ENCODE measurements at places on chromosomes 16 and 17.

GRCh38 chr16:88493879-88494278 is 40.8 kb downstream of the ZFPM1 start:
- no peak for DNase-seq

- DNase-seq = no peak
Measured at GRCh38 chr17:3005696-3006095, 57.7 kb downstream of the OR1D5 start.

DNA sequence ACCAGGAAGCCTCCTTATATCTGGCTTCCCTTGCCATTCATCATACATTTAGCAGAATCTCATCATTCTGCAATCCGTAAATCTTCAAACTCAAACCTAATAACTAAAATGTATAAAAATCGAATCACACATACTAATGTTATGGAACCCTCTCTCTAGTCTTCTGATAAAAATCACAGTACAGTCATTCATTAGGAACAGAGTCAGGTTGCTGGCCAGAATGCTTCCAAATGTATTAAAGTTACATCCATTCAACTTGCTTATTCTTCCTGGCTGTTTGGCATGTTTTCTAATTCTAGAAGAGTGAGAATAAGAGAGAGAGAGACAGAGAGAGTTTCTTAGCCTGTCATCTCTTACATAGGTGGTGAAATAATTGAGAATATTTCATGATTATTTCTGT is 16.5 kb upstream of the RASL10B start:
- DNase-seq = no peak

DNA sequence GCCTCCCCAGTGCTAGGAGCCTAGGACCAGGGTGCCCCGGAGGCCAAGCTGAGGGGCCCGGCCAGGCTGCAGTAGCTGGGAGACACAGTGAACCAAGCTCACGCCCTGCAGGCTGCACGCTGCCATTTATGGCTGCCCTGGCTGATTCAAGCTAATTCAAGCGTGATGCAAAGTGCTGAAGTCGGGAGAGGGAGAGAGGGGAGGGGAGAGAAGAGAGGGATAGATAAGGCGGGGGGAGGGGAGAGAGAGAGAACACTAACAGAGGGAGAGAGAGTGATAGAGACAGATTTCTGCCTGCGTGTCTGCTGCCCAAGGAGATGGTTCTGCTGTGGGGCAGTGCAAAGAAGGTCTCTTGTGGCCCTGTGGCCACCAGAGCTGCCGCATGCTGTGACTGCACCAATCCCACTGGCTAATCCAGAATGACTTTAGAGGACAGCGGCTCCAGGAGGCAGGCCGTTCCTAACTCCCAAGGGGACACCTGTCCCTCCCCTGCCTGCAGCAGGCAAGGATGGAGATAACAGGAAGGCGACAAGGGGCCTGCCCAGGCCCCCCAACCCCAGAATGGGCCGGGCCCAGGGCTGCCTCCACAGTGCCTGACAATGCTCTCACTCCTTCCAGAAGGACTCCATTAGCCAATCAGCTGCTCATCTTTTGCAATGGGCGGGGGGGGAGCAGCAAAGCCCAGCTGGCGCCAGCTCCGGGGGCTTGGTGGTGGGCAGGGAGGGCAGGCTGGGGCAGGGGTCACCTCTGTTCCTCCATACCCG is 12.9 kb downstream of the MXRA7 start:
- no peak for DNase-seq

DNA sequence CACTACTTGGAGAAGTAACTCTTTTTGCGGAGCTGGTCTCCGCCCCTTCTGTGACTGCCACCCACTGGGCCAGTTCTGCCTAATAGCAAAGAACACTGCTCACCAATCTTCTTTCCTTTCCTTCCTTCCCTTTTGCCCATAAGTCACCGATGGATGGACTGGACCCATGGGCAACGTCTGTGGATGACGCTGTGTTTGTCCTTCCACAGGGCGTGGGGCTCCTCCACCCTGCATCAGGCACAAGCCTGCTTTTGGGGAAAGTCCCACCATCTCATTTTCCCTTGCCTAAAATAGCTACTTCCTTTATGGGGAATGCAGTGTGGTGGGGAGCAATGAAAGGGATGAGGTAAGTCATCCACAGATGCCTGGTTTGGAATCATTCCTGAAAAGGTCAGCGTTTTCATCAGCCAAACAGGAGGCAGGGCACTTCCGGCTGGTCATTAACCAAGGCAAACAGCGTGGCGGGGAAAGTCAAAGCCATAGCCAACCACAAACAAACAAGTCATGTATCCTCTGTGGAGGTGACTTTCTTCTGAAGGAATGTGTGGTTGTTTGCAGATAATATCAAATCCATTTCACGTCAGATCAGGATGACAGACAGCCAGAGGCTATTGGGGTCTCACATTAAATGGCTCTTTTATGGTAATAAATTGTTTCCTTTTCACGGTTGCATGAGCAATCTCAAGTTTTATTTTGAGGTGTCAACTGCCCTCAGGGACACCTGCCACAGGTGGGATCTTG is 30.7 kb upstream of the MED9 start:
- peak; percentile 39 for DNase-seq

DNA sequence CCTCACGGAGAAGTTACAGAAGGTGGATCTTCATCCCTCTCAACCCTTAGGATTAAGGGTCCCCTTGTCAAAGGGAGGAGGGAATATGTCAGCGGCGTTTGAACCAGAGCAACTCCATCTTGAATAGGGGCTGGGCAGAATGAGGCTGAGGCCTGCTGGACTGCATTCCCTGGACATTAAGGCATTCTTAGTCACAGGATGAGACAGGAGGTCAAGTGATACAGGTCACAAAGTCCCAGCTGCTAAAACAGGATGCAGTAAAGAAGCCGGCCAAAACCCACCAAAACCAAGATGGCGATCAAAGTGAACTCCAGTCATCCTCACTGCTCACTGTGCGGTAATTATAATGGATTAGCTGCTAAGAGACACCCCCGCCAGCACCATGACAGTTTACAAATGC is 36.7 kb downstream of the RBFOX3 start:
- DNase-seq = no peak

DNA sequence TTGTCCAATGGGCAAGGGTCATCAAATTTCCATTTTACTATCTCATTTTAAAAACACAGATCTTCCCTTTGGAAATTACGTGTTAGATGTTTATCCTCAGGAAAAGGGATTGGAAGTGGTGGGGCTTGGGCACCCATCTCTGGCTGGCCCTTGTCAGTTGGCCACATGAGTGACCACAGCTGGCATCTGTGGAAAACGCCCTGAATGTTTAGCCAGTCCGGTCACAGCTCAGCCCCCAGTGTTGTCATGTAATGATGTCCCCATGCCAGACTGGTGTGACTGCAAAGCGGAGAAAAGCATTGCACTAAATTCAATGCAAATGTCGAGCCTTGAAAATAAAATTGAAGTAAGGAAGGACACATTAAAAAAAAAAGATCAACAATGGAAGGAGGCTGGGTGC is 53.0 kb downstream of the TMC6 start:
- DNase-seq = no peak

GRCh38 chr16:89917773-89918452 is 749 bp upstream of the MC1R start:
- DNase-seq = peak; percentile 94

DNA sequence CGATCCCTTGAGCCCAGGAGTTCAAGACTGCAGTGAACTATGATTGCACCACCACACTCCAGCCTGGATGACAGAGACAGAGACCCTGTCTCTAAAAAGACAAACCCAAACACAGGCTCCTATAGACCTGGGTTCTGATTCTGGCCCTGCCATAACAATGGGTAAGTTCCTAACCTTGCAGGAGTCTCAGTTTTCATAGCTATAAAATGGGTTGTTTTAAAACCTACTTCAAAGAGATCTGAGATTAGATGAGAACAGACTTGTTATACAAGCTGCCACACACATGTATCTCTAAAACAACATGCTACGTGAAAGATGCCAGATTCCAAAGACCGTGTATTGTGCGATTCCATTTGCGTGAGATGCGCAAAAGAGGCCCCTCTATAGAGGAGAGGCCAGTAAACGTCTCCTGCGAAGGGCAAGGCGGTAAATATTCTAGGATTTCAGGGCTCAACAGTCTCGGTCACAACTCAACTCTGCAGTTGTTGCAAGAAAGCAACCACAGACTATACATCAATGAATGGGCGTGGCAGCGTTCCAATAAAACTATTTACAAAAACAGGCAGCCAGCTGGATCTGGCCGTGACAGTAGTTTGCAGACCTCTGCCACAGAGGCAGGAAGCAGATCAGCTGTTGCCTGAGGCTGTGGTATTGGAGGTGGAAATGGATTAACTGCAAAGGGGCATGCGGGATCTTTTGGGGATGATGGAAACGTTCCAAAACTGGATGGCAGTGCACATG is 5.9 kb downstream of the CORO7 start:
- DNase-seq = no peak

DNA sequence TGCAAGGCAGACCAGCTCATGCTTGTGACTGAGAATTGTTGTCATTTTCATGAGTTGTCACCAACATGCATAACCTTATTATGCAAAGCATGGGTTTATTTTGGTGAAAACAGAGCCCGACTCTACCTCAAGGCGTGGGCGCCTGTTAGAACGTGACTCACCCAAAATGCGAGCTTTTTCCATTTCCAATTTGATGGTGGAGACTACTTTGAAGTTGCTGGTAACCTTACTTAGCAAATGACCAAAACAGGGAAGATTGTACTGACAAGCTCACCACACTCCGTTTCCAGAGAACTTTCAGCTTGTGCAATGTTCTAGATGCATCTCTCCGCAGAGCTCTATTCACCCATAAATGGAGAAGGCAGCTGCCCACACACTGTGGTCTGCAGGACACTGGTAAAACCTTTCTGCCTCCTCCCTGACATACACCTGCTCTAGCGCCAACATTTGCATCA is 284.5 kb downstream of the MAF start:
- DNase-seq = no peak

GRCh38 chr16:5845046-5845445 is 747.5 kb upstream of the EEF2KMT start:
- no peak for DNase-seq

DNA sequence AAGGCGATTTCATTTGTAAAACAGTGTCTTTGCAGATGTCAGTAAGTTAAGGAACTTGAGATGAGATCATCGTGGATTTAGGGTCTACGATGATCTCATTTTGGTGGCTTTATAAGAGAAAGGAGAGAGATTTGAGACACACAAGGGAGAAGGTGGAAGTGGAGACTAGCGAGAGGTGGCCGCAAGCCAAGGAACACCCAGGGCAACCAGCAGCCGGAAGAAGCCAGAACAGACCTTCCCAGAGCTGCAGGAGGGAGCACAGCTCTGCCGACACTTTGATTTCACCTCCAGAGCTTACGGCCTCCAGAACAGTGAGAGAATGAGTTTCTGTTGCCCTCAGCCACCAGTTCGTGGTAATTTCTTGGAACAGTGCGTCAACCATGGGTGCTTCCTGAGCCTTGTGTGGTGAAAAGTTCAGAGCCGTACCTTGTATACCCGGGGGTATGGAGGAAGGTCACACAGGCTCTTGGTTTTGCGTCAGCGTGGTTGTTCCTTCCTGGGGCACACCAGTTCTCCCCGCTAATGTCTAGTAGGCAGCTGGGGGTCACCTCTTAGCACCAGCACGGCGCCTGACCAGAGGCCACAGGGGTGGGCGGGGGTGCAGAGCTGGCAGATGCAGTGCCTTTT is 12.9 kb upstream of the SEC14L1 start:
- DNase-seq = no peak

GRCh38 chr16:35752012-35752772 is 2292.8 kb downstream of the TP53TG3F start:
- DNase-seq = no peak

DNA sequence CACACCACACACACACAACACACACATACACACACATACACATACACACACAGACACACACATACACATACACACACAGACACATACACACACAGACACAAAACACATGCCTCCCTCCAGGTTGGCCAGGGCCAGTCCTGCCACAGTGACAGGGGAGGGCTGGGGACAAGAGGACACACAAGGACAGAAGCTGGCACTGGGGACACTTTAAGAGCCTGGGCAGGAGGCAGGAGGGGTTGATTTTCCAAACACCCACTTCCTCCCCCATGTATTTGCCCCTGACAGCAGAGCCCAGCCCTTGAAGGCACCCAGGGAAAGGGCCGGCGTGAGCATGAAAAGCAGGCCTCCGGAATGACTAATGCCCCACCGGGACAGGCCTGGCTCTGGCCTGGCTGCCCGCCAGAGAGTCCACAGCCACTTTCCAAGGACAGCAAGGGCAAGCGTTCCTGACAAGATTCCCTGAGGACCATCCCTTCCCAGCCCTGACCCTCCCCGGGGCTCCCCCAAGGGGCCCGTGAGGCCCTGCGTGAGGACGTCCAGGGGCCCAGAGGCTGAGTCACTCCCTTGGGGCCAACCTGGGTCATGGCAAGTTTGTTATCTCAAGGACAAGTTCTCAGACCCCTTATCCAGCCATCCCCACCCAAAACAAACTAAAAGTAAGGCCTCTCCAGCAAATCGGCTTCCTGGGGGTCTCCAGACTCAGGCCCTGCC is 235.6 kb downstream of the ZNF423 start:
- DNase-seq = peak; percentile 28

- DNase-seq = no peak
Measured at GRCh38 chr17:21269394-21269793, 15.1 kb upstream of the MAP2K3 start.

DNA sequence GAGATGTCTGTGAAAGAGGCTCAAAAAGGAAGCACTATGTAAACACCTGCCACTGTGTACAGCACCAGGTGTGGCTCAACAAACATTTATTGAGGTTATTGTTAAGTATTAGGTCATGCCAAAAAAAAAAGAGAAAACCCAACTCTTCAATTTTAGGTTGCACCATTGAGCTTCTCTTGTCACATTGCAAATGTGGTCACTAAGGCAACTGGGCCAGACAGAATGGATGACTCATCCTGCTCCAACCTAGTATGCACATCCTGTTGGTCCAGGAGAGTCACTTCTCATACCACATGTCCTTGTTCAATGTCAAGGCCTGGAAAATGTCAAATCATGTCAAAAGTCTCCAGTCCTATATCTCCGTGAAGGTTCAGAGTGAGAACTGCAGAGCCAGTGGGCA is 25.0 kb downstream of the HOXB1 start:
- no peak for DNase-seq

DNA sequence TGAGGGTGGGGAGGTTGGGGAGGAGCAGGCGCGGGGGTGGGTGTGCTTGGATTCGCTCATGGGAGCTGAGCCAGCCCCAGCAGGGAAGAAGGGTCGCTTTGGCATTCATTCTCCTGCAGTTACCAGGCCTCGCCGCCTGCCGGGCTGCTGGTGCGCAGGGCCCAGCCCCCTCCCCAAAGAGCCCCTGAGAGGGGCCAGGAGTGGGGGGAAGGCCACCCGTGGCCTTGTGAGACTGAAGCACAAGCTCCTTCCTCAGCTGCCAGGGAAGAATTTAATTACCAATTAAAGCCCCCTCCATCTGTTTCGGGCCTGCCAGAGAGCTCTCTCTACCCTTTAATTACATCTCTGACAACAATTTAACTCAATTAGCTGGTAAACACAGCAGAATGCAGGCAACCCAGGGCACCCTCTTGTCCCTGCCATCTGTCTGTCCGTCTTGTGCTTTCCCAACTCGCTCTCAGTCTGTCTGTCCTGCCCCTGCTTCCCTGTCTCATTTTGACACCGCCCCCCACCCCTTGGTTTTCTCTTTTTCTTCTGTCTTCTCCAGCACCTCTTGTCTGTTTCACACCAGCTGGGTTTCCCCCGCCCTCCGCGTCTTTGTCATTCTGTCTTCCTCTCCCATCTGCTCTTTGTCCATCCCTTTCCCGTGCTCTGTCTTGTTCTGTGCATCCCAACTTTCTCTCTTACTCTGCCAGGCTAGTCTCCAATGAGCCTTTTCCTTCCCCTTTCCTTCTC is 32.7 kb downstream of the CDK5RAP3 start:
- DNase-seq = no peak

- DNase-seq = no peak
Measured at GRCh38 chr16:64705443-64705842, 416.4 kb downstream of the CDH11 start.

Data from 8988T (cell line).